Iris pigment epithelial cell (primary cell): ENCODE measurements at places on chromosomes 6 and 20.
A peak's percentile ranks its signal among the peaks of the same experiment; 100 is the strongest.

DNA sequence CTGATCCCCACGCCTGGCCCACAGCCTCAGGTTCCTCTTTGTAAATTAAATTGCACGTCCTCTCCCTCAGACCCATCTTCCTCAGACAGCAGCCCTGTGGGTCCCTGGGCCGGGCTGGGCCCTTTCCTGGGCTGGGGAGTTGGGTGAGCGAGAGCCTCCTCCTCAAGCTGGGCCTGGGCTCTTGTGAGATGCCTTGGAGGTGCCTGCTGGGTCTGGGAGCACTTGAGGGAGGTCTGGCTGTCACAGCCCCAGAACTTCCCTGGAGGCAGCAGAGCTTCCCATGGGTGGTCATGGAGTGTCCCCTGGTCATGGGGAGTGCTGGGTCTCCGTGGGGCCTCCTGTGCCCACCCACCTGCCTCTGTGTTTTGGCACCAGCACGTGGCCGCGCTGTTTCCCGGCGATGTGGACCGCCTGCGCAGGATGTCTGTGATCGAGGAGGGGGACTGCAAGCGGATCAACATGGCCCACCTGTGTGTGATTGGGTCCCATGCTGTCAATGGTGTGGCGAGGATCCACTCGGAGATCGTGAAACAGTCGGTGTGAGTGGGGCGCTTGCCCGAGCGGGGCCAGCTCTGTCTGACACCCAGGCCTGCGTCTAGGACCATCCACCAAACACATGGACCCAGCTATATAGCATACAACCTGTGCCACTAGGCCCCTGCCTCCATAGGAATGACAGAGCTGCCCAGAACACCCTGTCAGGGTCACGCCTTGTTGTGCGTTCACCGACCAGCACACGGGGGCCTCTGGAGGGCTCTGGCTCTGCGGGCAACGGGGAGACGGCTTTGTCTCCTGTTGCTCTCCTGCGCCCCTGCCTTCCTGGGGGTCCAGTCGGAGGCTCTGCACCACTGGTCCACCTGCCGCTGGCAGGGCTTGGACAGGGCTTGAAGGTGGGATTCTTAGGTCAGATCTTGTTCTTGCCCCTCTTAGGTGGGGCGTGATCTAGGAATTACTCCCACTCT is 33.0 kb downstream of the PYGB start:
- DNase-seq = no peak

GRCh38 chr6:72672906-72673305 is 51.0 kb downstream of the KCNQ5 start:
- DNase-seq = no peak

GRCh38 chr6:14706378-14706929 is 539.4 kb upstream of the JARID2 start:
- peak; percentile 99 for DNase-seq

- DNase-seq = no peak
Observed at GRCh38 chr6:149138699-149139294, 178.7 kb upstream of the TAB2 start.

GRCh38 chr6:168865-169455 is 123.3 kb upstream of the DUSP22 start:
- peak; percentile 51 for DNase-seq

GRCh38 chr20:2386516-2387179 is 5.9 kb downstream of the TGM6 start:
- DNase-seq = peak; percentile 27

GRCh38 chr20:46970937-46971630 is 76.4 kb downstream of the EYA2 start:
- DNase-seq = peak; percentile 94

DNA sequence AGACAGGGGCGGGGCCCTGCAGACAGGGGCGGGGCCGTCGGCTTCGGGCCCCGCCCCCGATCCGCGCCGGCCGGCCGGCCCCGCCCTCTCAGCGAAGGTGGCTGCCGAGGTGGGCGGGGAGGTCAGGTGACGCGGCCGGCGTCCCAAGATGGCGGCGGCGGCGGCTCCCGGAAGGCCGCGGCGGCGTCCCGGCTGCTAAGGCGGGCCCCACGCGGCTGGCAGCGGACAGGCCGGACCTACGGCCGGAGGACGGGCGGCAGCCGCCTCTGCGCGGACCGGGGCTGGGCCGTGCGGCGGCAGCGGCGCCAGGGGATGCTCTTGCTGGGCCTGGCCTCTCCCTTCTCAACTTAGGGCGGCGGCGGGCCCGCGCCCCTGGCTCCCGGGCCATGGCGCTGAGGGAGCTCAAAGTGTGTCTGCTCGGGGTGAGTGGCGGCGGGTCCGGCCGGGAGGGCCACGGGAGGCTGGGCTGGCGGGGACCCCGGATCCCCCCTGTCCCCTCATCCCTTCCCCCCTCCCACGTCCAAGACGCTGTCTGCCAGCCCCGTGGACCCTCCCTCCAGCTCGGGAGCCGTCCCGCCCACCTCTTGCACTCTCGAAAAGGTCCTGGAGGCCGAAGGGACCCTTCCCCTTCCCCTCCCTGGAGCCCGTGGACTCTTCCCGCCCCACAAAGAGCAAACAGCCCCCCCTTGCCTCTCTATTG is at the start of gene RAB22A:
Gene RAB22A, plus strand, starts transcription at position 125 of the 700 bp plus-strand sequence. Its CDS starts 262 bp downstream, at position 387.
- peak; percentile 82 for DNase-seq

DNA sequence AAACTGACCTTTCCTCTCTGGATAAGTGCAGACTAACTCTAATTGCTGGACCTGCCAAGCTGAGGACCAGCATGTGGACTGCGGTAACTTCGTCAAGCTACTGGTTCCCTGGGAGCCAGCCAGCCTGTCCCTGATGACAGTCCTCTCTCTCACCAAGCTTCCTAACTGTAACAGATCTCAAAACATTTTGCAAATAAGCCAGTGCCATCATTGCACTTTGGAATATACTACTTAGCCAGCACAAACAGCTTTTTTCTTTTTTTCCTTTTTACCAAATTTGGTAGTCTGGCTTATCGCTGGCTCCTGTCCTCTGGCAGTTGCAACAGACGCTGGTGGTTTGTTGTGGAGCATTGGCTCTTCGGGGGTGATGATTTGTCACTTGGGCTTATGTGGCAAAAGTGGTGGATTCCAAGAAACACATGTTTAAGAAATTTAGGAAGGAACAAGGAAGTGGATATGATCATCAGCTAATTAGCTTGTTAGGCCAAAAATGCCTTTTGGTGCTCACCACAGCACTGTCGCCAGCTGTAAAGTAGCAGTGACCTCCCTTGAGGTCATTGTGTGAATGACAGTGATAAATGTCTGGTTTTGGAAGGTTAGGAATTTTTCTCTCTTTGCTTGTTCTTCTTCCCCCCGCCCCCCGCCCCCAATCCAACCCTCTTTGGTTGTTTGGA is 171.7 kb downstream of the CLIC5 start:
- DNase-seq = no peak

DNA sequence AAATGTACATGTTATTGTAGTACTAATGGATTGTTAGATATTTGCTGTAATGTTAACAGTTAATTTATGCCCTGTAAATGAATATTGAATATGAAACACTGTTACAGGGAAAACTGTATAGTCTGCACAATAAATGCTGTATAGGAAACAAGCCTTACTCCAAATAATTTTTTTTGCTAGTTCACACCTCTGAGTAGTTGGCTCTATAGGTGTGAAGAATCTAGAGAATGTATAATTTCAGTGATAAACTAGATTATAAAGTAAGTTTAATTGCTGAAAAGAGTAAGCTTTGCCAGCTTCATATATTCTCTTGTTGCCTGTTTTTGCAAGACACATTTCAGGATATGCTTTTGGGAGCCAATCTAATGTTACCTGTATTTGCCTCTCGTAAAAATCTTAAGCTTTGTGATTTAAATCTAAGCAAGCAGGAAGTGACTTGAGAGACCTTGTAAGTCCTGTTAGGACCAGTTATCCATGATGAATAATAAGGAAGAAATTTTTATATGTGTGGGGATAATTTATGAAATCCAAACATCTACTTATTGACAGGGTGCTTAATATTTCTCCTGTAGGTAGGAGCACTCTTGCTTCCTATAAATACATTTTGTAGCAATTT is 232.4 kb downstream of the ZFAND3 start:
- no peak for DNase-seq

GRCh38 chr6:124924333-124924759 is 37.9 kb upstream of the RNF217 start:
- DNase-seq = peak; percentile 2

GRCh38 chr6:106614592-106615257 is 14.6 kb downstream of the RTN4IP1 start:
- DNase-seq = no peak

- DNase-seq = no peak
Observed at GRCh38 chr6:138772596-138773176, 883 bp upstream of the CCDC28A start.

- no peak for DNase-seq
Observed at GRCh38 chr6:135096403-135097130, 41.9 kb upstream of the HBS1L start.

DNA sequence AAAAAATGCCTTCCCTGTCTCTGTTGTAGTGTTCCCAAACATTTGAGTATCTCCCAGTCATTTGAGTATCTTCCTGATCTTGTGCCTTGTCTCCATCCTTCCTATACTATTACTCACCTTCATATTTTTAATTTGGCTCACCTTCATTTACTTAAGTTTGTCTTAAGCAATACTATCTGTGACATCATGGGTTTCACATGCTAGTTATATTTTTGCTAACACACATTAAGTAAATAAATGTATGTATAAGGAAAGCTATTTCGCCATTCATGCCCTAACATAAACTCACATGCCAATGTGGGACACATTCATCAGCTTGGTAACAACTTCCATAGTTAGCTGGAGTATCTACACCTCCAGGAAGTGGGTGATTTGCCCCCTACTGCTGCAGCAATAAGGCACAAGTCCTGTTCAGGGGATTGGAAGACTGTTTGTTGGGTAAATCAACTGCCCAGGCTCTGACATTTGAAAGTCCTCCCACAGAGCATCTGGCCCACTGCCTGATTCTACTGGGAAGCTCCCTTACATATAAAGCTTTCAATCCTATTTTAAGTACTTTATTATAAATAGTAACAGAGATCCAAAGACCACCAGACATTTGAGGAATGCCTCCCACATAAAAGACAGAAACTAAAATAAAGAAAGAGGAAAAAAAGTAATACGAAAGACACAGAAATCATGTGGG is 132.3 kb downstream of the ISM1 start:
- no peak for DNase-seq

DNA sequence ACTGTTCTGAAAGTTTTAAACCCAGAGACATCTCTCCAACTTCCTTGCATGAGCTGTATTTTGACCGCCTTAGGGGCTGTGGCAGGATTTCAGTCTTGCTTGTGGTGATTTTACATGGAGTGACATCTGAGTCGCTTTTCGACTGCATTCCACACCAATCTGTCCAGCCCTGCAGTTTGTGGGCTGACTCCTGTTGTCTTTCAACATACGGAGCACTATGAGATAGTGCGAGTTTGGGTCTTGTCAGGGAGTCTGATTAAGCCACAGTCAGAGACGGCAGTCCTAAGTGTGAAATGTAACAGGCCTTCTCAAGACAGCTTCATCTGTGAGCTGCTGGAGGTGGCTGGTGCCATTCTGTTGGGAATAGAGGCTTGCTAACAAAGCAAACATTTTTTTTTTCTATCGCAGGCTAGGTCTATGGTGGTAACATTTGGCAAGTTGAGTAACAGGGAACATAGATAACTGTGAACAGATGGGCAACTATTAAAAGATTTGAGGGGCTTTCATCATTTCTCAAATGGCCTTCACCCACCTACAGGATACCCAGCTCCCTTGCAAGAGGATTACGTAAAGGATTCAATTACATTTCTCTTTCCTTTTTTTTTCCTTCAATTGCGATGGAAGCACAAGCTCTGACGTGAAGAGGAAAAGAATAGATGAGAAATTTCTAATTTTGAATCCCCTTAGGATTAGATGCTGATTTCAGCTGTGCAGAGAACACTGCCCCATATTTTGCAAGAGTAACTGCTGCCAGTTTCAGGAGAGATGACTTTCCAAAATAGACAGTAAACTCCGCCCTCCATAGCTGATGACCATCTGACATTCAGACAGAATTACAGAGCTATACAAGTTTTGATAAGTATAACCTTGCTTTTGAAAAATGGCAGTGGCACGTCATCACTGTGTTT is 25.1 kb downstream of the CAP2 start:
- peak; percentile 56 for DNase-seq

DNA sequence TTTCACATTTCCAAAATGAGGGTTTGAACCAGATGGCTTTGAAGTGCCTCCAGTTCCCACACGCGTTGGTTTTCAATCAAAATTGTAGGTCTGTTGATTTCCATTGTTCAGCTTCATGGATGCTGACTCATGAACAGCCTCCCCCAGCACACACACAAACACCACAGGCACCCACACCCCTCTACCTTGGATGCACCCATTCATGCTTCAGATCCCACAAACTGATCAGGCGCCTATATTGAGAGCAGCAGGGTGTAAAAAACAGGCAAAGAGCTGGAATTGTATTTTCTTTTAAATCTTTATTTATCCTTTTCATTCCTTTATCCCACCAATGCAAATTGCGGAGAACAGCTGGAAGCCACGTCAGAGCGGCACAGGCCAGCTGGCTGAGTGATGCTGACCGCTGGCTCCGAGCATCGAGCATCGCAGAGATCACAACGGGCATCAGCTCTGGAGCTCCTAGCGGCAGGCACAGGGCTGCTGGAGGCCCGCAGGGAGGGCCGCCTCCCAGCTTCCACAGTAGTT is 29.3 kb upstream of the TBC1D7 start:
- DNase-seq = peak; percentile 19

DNA sequence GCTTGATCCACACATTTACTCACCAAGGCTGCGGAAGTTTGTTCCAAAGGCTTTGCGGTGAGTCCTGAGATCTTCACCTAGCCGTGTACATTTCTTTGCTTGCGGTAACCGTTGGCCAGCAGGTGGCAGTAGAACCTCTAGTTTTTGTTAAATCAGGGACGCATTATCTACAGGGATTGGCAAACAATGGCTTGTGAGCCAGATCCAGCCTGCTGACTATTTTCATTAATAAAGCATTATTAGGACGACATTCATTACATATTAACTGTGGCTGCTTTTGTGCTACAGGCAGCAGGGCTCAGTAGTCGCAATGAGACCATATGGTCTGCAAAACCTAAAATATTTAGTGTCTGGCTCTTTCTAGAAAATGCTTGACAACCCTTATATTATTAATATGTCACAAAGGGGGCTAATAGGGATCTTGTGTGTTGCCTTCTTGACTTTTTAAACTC is 174.1 kb downstream of the DOK5 start:
- DNase-seq = peak; percentile 72

GRCh38 chr6:113805811-113806495 is 51.2 kb upstream of the MARCKS start:
- DNase-seq = no peak
